Tibial artery (tissue), 4 donors: ENCODE measurements at places on chromosomes 7 and 10.

DNA sequence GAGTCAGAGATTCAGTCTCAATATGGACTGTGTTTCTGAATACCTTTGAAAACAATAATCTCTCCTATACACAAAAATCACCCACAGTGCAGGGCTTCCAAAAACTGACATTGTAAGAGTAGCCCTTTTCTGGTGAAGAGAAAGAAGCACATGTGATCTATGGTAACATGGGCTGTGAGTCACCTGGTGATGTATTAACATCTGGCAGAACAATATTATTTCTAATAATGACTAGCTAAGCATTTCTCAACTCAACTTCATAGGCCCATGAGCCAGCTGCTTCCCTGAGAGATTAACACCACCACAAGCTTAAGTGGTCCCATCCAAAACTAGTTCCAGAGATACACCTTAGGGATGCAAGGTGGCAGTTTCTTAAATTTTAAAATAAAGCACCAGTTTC lies 331.0 kb upstream of the NRP1 start:
- DNase-seq, result no peak

DNA sequence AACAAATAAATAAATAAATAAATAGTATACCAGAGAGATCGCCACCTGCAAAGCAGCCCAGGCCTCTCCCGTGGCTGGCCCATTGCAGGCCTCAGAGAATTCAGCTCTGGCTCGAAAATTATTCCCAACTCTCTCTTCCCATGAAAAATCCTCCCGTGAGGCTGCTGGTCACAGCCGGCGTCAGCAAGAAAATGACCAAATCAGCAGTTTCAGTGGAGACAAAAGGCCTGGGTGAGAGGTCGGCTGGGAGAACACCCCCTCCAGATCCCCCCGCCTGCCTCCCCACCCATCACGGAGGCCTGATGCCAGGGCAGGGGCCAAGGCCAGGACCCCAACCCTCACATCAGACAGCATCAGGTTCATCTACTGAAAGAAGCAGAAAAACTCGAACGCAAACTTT lies 3.1 kb upstream of the CLIP2 start:
- no peak for DNase-seq

DNA sequence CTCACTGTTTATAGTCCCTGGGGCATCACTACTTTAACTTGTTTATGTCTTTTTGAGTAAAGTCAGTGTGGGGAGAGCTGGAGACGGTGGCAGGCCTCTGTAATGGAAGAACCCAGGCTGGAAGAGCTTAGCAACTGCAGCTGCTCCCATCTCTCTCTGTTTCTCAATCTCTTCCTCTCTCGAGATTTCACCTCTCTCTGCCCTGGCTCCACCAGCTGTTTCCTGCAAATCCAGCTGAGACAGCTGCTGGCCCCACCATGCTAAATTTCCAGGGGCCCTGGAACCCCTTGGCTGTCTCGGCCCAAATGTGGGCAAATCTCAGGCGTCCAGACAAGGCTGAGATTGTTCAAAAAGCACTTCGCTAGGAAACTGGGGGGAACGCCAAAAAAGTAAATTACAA lies 25.8 kb upstream of the SLF2 start:
- DNase-seq, result no peak

GRCh38 chr7:130351791-130352090 lies 7.1 kb downstream of the CPA5 start:
- DNase-seq, result no peak

DNA sequence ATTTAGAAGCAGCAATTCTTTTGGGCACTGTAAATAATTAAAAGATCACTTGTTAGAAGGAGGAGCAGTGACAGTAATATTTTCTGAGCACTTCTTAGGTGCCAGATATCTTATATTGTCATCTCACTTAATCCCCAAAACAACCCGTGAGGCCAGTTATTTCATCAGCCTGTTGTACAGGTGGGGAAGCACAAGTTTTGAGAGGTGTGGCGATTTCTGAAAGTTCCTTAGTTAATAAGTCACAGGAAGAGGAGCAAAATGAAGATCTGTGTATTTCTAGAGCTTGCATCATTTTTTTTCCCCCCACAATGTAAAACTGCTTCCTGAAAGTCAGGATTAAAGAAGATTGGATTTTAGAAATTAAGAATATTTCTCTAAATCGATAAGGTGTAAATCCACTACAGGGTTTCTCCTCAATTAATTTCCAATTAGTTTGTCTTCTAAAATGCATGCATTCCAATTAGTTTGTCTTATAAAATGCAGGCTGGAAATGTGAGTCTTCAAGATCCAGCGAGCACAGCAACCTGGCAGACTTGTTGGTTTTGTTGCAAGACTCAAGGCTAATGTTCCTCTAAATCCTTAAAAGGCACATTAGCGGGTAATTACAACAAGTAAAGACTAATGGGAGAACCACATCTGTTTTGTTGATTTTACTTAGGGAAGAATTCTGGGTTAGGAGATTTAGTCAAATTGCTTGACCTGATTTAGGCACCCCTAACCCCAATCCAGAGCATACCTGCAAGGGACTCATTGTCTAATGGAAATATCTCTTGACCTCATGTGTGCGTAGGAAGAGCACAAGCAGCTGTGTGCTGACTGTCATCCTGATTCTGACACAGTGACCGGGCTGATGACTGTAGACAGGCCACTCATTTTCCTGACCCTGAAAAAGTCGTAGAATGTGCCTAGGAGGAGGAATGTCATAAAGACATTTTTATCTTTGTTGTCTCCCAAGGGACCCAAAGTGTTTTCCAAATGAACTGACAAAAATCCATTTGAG lies 272.0 kb downstream of the BAMBI start:
- no peak for DNase-seq

- no peak for DNase-seq
These were observed 401.2 kb upstream of the NRG3 start for GRCh38 chr10:81473755-81474154.

DNA sequence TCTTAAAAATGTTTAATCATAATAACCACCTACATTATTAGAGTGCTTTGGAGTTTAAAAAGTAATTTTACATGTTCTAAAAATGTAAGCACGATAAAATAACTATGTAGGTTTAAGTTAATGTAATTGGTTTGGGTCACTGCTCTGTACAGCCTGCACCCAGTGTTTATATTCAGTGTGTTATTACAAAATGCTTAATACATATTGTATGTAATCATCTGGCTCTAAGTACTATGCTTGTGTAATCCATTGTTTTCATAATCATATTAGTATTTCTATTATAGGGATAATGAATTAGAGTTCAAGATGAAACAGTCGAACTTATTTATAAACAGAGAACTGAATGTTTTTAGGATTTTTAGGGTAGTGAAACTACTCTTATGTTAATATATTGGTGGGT lies 13.1 kb downstream of the RPA3 start:
- DNase-seq, result no peak
